NCI-H524 (cell line): ENCODE measurements at places on chromosomes 4 and X.

GRCh38 chrX:138026211-138026610 is 460.3 kb downstream of the ZIC3 start:
- DNase-seq: no peak

DNA sequence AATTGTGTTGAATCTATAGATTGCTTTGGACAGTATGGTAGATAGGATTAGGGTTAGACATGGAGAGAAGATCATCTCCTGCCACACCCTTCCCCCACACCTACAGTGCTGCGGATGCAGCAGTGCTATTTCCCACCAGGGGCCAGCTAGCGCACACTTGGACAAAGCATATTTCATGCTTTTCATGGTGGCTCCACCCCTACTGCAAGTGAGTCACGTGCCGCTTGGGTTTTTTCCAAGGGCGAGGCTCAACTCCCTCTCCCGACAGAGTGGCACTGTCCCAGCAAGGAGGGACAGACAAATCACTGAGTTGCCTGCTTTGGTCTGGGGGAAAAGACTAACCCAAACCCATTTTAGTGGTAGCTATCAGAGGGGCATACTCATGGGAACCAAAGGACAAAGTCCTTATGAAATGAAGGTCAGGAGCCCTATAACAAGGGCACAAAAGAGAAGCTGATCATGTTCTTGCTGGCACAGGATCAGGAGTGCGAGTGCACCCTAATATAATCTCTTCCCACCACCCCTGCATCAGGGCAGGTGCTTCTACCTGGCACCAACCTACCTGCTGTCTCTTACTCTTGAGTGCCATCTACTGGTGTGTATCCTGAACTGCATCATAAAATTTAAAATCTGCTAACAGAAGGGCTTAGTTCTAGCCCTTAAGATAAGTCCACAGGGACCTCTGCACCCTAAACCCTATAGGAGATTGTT is 55.1 kb upstream of the PGAM4 start:
- DNase-seq: no peak

- DNase-seq: no peak
Observed at GRCh38 chrX:132208422-132208821, 10.8 kb downstream of the RAP2C start.

DNA sequence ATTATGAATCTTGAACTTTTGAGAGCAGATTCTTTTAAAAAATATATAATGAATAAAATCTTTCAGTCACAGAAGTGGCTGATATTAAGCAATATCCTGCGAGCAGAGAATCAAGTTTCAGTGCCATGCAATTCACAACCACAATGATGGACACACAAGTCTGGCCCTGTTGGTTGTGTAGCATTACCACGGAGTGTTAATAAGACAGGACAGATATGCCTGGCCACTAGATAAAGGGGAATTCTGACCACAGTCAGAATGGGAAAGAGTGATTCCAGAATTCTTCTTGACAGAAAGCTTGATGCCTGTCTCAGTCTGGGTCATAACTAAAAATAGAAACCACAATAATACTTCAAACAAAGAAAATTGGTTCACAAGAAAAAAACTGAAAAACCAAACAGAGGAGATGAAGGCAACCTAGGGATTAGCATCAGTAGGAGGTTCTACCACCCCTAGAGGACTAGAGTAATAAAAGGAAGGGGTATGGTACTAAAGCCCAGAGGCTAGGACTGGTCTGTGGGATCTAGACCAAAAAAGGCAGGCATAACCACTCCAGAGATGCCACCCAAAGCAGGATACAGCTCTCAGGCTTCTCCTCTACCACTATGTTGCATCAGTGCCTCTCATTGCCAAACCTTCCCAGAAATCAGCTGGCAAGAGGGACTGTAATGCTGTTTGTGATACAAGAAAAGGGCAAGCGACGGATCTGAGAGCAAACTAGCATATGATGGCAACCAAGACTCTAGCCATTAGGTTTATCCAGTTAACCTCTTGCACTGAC is 59.0 kb downstream of the RNF150 start:
- DNase-seq: no peak

GRCh38 chr4:137881641-137882040 is 349.3 kb upstream of the PCDH18 start:
- DNase-seq: no peak

- DNase-seq: peak; percentile 90
Observed at GRCh38 chr4:41429280-41429669, 108.7 kb upstream of the LIMCH1 start.

GRCh38 chrX:23012162-23012561 is 12.4 kb downstream of the DDX53 start:
- DNase-seq: no peak

- no peak for DNase-seq
Observed at GRCh38 chr4:48931459-48931858, 24.9 kb upstream of the OCIAD2 start.

DNA sequence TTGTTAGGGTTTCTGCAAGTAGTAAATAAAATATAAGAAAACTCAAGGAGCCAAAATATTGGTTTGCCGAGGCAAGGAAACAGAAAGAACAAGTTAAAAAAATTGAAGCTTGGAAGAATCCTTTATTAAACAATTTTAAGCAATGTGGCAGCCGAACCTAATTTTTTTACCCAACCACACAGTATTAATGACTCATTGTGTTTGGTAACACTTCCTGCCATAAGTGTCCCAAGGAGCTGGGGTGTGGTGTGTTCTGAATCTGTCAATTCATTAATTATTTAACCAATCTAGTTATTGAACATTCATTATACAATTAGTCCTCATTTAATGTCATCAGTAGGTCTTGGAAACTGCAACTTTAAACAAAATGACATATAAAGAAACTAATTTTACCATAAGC is 19.3 kb upstream of the CPE start:
- DNase-seq: no peak

GRCh38 chrX:149074398-149074797 is 430.7 kb downstream of the IDS start:
- no peak for DNase-seq
